ENCODE measurements at places on chromosomes 1 and 21.

DNA sequence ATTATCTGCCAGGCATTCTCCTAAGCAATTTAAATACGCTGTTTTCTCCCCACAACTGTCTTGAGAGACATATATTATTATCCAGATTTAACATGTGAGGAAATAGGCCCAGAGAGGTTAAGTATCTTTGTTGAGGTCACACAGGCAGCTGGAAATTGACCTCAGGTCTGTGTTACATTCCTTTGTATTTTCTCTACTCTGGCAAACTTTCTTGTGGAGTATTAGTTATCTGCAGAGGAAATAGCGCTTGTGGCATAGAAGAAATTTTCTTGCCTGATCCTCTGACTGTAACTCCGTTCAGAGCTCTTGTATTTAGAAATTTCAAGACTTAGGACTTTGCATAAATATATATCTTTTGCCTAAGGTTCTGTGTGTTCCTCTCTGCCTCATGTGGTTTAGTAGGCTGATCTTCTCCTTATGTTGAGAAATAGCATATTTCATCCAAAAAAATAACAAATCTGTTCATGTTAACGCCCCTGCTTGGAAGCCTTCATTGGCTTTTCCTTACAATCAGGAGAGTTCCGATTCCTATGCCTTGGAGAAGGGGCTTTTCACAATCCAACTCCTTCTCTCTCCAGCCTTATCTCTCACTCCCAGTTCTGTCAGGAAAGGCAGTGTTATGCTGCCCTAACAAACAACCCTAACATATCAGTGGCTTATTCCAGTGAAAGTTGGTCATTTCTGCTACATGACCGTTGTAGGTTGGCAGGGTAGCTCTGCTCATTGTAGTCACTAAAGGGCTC lies 2.5 kb upstream of the JUN start:
- DNase-seq: no peak

GRCh38 chr1:171965777-171966176 lies 124.5 kb downstream of the DNM3 start:
- DNase-seq: no peak

GRCh38 chr1:156869455-156869854 lies 8.8 kb downstream of the NTRK1 start:
- no peak for DNase-seq

- no peak for DNase-seq
These were observed 86.8 kb downstream of the LRRC8C start for GRCh38 chr1:89719502-89720306.

DNA sequence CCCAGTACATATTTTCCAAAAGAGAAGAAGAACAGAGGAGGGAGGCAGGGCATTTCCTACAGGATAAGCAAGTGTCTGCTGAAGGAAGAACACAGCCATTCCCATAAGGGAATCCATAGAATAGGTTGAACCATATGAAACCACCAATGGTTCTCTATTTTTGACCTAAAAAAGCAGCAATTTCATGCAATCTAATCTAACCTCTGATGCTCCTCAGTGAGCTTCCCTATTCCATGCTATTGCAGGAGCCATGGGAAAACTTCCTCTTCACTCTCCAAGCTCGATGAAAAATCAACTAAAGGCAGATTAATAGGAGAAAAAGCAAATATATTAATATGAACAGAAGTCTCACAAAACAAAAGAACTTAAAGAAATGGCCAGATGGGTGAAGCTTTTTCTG lies 50.5 kb downstream of the SIPA1L2 start:
- DNase-seq: no peak

DNA sequence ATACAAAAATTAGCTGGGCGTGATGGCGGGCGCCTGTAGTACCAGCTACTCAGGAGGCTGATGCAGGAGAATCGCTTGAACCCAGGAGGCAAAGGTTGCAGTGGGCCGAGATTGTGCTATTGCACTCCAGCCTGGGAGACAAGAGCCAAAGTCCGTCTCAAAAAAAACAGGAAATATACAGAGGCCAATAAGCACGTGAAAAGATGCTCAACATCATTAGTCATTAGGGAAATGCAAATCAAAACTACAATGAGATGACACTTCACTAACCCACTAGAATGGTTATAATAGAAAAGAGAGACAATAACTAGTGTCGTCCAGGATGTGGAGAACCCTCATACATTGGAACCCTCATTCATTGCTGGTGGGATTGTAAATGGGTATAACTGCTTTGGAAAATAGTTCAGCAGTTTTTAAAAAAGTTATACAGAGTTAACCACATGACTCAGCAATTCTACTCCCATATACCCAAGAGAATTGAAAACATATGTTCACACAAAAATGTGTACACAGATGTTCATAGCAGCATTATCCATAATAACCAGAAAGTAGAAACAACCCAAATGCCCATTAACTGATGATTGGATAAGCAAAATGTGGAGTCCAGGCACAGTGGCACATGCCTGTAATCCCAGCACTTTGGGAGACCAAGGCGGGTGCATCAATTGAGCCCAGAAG lies 6.4 kb upstream of the E2F2 start:
- DNase-seq: no peak

- no peak for DNase-seq
These were observed 27.5 kb upstream of the SLC30A1 start for GRCh38 chr1:211606332-211606913.

DNA sequence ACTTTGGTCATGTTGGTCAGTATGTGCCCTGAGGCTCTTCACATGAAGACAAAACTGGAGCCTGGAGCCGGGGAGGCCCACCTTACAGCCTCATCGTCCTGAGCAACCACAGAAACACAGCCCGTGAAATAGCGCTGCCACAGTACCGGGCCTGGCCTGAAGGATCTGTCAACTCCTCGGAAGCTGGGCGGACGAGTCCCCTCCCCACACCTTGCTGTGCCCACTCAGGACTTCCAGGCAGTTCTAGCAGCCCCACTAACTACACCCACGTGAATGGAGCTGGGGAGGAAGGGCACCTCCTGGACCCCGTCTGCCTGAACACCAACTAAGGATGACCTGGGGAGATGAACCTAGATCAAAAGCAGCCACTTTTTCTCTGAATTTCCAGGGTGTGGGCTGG lies 24.7 kb downstream of the SDE2 start:
- no peak for DNase-seq

DNA sequence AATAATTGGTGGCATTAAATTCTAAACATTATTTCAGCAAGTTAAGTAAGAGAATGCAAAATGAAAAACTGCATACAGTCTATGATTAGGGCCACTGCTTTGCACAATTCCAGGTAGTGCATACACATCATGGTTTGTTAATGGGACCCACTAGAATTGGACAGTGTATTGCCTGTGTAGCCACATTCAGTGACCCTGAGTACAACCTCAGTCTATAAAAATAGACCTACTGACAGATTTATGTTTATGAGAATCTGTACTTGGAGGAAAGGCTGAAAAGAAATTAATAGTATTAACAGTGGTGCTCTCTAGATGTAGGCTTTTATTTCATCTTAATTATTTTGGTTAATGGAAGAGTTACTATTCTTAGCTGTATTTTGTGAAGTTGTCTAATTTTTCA lies 18.8 kb downstream of the UAP1 start:
- DNase-seq: no peak

- DNase-seq: no peak
These were observed 428.5 kb upstream of the RUNX1 start for GRCh38 chr21:35477622-35478021.

DNA sequence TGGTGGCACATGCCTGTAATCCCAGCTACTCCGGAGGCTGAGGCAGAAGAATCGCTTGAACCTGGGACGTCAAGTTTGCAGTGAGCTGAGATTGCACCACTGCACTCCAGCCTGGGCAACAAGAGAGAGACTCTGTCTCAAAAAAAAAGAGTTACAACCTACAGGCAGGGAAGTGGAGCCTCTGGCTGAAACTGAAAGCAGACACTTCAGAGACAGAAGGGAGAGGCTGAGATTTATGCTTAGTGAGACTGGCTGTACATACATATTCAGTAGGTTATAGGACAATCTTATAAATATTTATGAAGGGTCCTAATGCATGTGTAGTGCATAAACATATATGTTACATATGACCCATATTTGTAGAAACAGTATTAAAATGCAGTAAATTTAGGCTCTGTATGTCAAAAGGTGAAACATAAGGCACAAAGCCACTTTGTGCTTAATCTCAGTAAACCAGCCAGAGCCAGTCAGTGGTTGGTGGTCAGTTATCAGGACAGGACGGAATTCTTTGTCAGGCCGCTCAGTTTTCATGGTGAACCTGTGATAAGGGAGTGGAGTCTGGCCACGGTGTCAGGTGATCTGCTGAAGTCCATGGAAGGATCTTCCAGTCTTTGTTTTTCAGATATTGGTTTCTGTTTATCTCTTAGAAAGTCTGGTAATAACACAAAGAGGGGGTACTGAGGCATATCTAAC lies 13.7 kb downstream of the RHEX start:
- DNase-seq: no peak

GRCh38 chr1:40708750-40709099 lies 17.2 kb downstream of the NFYC start:
- DNase-seq: no peak

GRCh38 chr1:42173961-42174735 lies 9.6 kb upstream of the GUCA2A start:
- DNase-seq: no peak

DNA sequence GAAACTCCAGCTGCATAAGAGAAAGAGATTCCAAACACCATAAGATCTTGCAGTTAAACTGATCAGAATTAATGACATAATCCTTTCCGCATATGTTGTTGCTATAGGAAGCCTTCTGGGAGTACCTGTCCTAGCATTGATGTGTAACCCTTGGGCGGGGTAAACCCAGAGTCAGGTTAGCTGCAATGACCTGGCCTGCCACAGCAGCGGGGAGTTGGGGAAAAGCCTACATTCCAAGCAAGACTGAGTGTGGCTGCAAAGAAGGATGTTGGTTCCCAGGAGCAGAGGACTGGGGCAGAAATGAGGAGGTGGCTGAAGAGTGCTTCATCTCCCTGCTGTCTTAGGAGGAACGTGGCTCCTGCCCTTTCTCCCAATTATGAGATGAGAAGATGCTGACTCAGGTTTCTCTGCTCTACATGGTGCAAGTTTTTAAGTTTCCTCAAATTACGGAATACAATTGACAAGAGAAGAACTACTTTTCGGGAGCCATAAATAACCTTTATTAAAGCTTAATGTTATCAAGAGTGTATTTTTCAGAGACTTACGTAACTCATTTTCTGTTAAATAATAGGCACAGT lies 142.1 kb downstream of the RYR2 start:
- DNase-seq: no peak

DNA sequence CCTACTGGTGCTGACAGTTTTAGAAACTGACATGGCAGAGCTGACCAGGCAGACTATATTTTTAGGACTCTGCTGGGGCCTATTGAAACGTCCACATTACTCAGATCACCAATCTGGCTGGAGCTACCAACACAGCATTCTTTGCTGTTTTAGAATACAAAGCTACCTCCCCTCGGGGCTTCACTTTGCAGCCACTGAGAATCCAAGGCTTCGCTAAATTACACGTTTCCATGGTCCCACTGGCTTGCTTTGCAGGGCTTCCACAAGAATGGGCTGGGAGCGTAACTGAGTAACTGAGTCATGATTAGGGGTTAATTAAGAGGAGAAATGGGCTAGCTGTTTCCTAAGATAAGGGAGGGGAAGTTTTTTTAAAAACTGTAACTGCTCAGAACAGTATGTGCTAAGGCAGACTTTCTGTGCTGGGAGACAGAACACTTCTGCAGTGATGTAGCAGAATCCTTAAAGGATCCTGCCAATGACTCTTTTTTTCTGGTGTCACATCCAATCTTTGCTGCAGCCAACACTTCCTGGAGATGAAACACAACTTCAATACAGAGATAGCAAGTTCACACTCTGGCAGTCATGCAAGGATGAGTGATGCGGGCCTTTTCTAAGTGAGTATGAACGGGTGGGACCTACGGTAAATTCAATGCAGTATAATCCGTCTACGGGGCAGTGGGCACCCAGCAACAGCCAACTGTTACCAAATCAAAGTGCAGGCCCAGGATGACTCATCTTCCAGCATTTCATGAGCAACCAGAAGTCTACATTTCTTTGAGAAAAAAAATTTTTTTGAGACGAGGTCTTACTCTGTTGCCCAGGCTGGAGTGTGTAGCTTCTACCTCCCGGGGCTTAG lies 21.5 kb downstream of the NDUFS5 start:
- DNase-seq: no peak

- DNase-seq: no peak
These were observed 6.4 kb downstream of the TMEM50B start for GRCh38 chr21:33473344-33473743.

GRCh38 chr1:85244271-85245061 lies 15.0 kb downstream of the C1orf52 start:
- DNase-seq: no peak

GRCh38 chr1:209674957-209675564 lies at the start of gene G0S2:
TSS of gene G0S2 (plus strand) at chr1:209675412. CDS start at chr1:209675685, 273 bp downstream.
- DNase-seq: no peak

DNA sequence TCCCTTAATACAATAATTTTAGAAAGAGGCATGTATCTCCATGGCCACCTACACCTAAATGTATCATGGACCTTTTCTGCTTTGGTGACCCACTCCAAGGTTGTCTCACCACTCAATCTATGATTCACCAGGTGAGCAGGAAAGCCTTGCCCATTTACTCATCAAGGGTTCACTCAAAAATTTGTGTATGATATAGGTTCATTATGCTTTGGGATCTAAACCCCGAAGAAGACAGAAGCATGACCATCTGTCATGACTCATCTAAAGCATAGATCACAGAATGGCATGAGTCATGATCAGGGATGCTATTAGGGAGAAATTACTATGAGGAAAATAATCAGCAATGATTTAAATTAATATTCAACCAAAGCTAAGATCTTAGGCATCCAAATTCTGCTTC lies 38.5 kb downstream of the PYHIN1 start:
- DNase-seq: no peak

DNA sequence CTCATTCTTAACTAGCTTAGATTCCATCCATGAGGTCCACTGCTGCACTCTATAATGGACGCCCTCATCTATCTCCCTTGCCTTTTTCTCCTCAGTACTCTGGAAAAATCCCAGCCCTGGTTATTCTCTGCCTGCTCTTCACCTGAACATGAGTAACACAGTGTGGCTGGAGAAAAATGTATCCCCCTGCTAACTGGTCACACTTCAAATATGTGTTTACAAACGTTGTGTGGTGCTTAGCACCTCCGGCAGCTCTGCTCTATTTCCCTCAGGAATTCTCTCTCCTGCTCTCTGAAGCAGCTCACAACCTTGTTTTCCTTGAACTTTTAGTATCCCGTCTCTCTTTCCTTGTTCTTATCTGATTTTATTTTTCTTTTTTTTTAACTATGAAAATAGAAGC lies 4.1 kb downstream of the SCCPDH start:
- no peak for DNase-seq

GRCh38 chr1:225677350-225678124 lies 24.6 kb upstream of the ENAH start:
- DNase-seq: no peak

Measured in activated CD8-positive, alpha-beta memory T cell treated with anti-CD3 and anti-CD28 coated beads for 4 hours (primary cell).